ENCODE measurements at places on chromosomes 3 and 15.

DNA sequence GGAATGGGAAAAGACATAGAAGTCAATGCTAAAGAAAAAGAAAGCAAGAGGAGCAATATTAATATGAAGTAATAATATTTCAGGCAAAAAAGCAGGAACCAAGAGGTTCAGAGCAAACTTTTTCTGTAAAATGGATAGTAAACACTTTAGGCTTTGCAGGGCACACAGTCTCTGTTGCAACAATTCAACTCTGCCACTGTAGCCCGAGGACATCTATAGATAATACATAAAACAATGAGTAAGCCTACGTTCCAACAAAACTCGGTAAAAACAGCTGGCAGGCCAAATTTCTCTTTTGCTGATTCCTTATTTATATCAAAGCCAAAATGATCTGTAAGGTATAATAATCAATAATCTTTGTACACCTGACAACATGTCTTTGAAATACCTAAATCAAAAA is 56.8 kb downstream of the SMAD6 start:
- DNase-seq, result no peak

- DNase-seq, result no peak
Observed at GRCh38 chr15:84819291-84819768, 2.2 kb downstream of the ALPK3 start.

GRCh38 chr3:142779591-142779990 is 55.8 kb downstream of the TRPC1 start:
- DNase-seq, result no peak

DNA sequence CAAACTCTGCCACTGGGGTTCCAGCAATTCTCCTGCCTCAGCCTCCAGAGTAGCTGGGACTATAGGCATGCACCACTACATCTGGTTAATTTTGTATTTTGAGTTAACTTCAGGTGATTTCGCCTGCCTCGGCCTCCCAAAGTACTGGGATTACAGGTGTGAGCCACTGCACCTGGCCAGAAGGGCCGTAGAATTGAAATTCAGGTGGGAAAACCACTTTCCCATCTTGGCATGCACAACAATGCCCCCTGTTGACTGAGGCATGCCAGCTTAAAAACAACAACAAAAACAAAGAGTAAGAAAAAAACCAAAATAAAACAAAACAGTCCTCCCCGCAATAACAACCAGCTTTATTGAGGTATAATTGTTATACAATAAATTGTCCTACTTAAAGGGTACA is 32.6 kb upstream of the RAB11A start:
- no peak for DNase-seq

DNA sequence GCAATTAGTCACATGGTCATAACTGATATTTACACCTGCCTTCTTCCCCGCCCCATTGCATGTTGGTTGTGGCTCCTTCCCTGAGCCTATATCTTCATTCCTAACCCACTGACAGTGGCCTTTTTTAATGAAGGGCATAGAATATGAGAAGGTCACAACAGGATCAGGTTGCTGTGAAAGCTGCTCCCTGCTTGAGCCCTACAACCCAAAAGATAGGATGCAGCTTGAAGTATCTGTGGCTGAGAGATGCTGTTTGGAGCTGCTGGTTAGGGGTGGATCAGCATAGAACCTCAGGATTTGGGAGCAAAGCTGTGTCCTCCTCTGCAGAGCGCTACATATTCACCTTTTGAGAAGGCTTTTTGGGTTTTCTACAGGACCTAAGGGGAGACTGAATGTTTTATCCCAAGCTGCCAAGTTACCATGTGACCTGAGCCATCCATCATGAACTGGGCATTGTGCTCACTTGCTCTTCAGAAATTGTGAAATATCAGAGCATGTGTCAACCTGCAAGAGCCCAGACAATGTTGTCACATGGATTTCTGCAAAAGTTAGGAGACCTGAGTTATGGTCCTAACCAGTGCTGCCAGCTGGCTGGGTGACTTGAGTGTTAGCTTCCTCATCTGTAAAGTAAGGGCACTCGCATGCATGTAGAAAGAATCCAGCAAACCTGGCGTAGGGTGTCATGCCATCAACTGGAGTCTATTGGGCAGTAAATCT is 49.8 kb upstream of the ARL8B start:
- no peak for DNase-seq

- DNase-seq, result no peak
Observed at GRCh38 chr3:122405015-122405414, 10.8 kb downstream of the WDR5B start.

- DNase-seq, result no peak
Observed at GRCh38 chr3:67176396-67176795, 178.3 kb downstream of the KBTBD8 start.

DNA sequence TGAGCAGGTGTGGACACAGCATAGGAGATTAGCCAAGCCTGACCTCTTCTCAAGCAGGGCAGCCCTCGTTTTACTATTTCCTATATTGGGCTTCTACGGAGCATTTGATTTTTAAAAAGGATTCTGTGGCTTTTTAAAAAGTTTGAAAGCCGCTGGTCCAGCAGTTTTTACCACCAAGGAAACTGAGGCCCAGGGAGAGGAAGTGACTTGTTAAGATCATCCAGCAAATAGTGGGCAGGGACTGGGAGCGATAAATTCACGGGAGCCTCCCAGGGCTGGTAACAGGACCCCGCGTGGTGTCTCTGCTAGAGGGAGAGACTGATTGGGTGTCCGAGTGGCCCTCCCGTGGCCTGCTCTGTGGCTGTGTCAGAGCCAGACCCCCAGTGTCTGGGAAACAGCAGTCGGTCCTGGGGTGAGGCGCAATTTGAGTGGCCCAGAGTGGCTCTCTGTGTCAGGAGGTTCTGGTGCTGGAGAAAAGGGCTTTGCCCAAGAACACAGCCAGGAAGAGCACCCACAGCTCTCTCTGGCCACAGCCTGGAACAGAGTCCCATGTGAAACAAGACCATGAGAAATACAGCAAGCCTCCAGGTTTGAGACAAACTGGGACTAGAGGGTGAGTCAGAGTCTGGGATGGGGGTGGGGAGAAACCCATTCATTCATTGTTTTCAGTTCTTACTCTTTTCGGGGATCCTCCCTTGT is 4.2 kb downstream of the FURIN start:
- DNase-seq, result no peak

DNA sequence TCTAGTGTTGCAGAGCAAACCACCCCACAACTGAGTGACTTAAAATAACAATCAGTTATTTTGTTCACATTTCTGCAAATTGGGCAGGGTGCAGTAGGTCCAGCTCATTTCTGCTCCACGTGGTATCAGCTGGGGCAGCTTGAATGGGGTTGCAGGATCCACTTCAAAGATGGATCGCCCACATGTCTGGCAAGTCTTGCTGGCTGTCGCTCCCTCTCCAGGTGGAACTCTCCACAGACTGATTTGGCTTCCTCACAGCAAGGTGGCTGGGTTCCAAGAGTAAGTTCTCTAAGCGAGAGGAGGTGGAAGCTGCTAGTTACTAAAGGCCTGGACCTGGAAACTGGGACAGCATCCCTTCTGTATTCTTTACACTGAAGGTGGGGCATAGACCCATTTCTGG is 213.3 kb downstream of the SLC9A9 start:
- DNase-seq, result no peak

DNA sequence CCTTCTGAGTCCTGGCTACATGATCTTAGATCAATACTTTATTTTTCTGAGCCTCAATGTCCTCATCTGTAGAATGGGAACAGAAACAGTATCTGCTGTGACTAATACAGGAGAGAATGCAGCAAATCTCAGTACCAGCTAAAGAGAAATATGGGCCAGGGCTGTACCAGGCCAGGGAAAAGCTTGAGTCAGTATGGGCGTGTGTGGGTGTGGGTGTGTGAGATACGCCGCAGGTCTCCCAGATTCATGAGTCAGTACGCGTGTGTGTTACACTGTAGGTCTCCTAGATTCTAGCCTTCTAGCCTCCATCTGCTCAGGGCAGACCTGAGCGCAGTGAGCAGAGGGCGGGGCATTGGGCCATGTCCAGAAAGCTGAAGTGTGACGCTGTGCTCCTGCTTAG is 15.2 kb downstream of the GNAI2 start:
- no peak for DNase-seq

GRCh38 chr15:40306371-40306770 is 1.4 kb downstream of the PLCB2 start:
- no peak for DNase-seq

DNA sequence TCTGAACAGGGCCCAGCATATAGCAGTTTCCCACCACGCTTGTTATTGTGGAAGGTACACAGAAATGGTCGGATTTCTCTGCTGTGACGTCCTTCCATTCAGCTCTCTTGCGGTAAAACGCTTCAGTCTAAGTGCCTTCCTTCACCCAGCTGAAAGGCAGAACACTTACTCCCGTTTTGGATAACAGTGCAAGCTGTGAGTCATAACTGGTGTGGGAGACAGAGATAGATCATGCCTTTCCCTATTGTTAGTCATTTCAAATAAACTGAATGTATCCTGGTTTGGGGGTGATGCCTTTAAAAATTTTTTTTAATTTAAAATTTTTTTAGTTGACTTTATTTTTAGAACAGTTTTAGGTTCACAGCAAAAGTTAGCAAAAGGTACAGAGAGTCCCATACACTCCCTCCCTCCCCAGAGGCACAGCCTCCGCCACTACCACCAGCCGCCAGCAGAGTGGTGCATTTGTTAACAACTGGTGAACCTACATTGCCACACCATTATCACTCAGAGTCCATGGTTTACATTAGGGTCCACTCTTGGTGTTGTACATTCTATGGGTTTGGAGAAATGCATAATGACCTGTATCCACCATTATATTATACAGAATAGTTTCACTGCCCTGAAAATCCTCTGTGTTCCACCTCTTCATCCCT is 94.9 kb upstream of the NSMCE3 start:
- DNase-seq, result no peak

DNA sequence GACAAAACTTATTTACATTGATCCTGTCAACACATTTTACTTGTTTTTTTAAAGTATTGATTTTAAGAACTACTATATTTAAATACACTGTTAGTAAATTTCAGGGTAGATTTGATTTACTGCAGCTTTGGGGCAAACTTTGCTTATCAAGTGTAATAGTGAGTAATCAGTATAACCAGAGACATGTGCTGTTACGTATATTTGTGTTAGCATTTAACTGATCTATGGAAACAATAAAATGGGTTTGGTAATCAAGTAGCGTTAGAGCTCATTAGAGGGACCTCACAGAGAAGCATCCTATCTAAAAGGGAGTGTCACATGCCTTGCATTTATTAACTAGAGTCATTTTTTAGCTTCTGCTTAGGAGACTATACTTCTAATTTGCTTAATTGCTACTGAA is 131.5 kb upstream of the ALCAM start:
- no peak for DNase-seq

DNA sequence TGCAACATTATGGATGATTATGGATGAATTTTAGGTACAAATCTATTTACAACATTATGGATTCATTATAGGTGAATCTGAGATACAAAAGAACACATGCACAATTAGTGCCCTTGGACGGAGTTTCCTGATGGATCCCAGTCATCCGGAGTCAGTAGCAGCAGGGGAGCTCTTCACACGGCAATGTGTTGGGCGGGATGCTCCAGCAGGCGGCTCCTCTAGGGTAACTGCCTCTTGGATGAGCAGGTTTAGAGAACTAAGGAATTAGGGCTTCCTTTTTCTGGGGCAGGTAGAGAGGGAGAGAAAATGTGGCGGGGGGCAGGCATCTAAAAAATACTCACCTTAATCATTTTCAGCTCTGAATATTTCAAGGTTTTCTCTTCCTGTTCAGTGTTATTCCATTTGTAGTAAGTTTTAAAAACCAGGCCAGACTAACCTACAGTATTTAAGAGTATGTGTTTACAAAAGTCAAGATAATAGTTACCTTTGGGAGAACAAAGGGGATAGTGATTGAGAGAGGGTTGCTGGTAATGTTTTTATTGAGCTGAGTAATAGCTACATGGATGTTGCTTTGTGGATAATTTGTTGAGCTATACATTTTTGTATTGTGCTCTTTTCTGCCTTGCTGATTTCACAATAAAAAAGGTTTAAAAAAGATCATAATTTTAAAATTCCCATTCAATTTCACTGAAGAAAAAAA is 27.4 kb upstream of the GOLM2 start:
- DNase-seq, result no peak

DNA sequence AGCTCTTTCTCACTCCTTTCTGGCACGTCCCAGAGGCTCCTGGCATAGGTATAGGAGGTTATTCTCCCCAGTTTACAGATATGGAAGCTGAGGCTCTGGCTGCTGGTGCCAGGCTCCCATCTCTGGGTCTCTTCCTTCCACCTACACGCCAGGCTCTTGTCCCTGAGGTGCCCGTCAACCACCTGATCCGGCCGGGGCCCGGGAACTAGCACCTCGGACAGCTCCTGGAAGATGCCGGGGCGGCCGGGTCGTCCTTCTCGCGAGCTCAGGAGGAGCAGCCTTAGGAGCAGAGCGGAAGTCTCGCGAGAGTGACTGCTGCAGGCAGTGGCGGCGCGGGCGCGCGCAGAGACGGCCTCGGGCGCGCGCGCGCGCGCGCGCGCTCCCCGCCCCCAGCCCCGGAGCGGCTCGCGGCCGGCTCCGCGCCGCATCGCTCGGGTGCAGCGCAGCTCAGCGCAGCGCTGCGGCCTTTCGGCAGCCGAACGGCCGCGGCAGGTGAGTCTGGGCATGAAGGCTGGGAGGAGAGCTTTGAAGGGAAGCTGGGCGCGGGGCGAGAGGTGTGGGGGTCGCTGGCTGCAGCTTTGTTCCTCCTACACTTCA is at the start of gene SCAMP5:
Gene SCAMP5 (plus strand): TSS at position 382 of the 597 bp plus-strand sequence. CDS start 16,277 bp downstream, outside the sequence.
- DNase-seq, result peak; percentile 84

DNA sequence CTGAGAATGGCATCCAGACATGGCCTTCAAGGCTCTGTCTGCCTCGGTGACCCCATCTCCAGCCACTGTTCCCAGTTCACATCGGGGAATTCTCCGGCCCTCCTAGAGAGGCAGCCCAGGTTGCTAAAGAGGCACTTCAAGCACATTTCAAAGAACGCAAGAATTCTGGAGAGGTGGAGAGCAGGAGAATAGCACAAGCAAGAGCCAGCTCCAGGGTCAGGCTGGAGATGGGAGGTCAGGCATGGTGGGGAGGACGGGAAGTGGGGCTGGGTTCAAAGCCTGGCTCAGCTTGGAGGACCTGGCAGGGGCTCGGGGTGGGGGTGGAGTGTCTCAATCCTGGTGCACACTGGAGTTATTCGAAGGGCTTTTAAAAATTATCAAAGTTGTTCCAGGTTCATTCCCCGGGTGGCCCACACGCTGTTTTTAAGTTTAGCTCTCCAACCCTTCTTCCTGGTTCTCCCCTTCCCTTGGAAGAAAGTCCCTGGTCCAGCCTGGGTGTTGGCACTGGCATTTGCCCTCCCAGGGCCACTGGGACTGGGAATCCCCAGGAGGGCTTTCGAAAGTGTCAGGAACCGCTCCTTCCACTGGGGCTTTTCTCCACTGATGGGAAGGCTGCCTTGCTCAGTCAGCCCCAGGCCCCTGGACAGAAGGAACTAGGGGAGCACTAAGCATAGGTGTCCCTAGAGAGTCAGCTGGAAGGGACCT is 35.8 kb downstream of the ZNF710 start:
- no peak for DNase-seq

- DNase-seq, result no peak
Observed at GRCh38 chr3:183081459-183082183, 17.7 kb downstream of the MCCC1 start.

DNA sequence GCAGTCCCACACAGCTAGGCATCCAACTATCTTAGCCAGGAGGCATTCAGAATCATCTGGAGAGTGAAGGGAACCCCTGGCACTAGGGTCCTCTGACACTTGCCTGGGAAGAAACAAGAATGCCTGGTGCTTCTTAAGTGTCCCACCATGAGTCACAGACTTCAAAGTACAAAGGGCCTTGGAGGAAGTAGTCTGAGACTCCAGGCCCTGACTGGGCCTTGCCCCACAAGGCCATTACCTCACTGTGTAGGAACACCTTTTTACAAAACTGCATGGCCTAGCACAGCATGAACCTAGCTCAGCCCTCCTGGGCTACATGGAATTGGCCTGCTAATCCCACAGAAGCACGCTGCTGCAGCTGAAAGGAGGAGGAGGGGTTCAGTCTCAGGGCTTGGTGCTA is 104.5 kb upstream of the SLCO2A1 start:
- DNase-seq, result no peak

Data from NCI-H187 treated with DMSO at 0.1 percent for 48 hours (cell line).